ENCODE measurements at places on chromosomes 16 and 17.

- peak; percentile 58 for DNase-seq
These were observed 6.4 kb downstream of the LIMD2 start for GRCh38 chr17:63693411-63694113.

GRCh38 chr16:19804538-19805323 lies 79.9 kb downstream of the GPRC5B start:
- DNase-seq = peak; percentile 82

DNA sequence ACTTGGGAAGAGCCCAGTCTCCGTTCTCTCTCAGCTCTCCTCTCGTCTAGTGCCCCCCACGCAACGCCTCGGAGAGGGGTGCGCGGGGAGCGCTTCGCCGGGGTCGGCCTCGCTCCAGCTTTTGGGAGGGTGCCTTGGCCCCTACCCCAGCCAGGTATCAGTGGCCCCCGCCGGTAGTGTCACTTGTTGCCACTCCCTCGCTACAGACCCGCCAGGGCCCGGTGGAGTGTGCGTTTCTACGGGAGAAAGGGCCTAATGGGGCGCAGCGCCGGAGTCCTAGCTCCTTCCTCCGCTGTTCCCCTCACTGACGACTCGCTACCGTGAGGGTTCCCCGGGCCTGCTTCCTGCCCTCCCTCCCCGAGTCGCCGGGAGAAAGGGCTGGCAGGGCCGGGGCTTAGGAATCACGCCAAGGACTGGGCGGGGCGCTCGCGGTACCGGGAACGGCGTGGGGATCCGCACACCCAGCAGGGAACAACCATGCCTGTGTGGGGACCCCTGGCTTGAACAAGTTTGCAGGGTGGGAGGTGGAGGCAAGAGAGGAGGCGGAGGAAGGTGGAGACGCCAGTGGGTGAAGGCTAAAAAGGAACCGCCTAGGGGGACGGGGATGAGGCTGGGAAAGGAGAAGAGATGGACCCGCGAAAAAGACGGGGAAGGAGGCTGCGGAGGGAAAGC lies 997 bp upstream of the CDH11 start:
- DNase-seq = no peak

DNA sequence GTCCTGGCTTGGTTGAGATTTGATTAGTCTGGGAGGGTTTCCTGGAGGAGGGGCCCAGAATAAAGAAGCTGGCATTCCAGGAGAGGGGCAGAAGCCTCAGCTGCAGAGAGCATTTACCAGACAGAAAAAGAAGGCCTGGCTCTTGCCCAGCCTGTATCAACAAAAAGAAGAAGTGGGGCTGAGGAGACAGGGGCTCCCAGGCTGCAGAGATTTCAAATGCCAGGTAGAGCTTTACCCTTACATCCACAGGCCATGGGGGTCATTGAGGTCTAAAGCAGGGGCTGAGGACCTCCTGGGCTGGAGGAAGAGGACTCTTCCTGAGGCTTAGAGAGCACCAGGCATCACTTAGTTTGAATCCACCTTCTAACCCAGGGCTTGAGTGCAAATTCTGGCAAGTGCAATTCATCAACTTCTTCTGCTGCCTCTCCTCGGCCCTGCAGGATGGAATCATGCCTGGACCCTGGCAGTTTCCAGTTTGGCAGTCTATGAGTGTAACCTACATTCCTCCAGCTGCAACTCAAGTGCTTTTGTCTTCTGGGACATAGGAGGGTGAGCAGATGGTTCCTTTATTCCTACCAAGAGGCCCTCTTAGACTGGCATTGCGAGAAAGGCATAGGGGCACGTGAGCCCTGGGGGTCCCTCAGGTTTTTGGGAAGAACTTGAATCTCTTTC lies 15.3 kb downstream of the CA7 start:
- DNase-seq = no peak

GRCh38 chr16:86322283-86322682 lies 188.0 kb upstream of the FOXF1 start:
- DNase-seq = no peak

DNA sequence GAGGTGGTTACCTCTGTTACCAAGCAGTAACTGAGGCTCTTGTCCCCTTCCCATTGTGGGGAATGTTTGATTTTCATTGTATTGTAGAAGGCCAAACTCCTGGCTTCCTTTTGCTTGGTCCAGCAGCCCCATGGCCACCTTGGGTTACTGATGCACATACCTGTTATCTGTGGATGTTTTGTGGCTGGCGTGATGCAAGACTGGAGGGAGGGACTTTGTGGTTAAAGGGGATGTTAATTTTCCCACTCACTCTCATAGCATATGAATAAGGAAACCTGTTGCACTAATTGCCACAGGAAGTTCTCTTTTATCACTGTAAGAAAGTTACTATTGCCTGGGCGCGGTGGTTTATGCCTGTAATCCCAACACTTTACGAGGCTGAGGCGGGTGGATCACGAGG lies 168.6 kb upstream of the HS3ST4 start:
- DNase-seq = no peak

GRCh38 chr17:48611681-48612455 lies 1.1 kb upstream of the HOXB7 start:
- peak; percentile 72 for DNase-seq

DNA sequence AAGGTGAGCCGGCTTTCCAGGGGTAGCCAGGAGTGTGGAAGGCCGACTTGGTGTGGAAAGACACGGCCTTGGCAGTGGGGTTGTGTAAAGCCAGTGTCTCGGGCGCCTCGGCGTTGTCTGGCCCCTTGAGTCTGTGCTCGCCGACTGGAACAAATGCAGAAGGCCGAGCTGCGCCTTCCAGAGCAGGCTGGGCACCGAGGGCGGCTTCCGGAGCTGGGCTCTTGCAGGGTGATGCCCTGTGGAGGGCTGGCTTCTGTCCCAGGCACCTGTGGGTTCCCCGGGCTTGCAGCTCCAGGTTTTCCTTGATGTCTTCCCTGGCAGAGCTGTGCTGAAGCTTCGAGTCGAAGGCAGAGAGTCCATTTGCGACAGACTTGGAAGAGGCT lies 8.0 kb downstream of the ZNF750 start:
- no peak for DNase-seq

GRCh38 chr17:20920095-20920814 lies 122.6 kb downstream of the USP22 start:
- peak; percentile 29 for DNase-seq

DNA sequence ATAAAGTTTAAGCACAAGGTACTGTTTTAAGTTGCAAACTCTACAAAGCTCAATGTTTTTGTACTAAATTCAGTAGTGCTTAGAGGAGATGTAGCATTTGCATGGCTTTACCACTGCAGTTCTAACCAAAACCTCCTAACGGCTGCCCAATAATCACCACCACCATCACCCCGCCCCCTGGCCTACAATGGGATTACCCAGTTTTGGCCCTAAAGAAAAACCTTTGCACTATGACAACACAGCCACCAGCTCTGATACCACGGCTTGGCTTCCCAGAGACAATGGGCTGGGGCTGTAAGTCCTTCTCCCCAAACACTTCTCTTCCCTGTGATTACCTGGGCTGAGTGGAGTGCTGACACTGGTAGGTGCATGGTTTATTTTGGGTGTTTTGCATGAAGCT lies 58.4 kb upstream of the MTMR4 start:
- DNase-seq = no peak

DNA sequence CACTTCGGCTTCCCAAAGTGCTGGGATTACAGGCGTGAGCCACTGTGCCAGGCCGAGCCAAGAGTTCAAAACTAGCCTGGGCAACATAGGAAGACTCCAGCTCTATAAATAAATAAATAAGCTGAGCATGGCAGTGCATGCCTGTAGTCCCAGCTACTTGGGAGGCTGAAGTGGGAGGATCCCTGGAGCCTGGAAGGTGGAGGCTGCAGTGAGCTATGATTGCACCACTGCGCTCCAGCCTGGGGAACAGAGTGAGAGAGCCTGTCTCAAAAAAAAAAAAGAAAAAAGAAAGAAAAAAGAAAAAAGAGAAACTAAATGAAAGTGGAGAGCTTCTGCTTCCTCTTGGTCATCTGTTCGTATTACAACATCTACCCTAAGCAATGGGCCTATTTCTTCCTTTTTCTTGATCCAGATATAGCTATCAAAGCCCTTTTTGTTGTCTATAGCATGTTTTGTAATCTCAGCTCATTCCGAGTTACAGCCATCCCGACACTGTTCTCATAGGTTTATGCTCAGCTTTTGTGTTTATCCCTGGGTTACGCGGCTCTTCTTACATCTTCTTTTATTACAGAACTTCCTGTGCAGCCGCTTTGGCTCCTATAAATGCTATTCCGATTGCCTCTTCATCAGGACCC lies 14.1 kb upstream of the MAPK3 start:
- no peak for DNase-seq

DNA sequence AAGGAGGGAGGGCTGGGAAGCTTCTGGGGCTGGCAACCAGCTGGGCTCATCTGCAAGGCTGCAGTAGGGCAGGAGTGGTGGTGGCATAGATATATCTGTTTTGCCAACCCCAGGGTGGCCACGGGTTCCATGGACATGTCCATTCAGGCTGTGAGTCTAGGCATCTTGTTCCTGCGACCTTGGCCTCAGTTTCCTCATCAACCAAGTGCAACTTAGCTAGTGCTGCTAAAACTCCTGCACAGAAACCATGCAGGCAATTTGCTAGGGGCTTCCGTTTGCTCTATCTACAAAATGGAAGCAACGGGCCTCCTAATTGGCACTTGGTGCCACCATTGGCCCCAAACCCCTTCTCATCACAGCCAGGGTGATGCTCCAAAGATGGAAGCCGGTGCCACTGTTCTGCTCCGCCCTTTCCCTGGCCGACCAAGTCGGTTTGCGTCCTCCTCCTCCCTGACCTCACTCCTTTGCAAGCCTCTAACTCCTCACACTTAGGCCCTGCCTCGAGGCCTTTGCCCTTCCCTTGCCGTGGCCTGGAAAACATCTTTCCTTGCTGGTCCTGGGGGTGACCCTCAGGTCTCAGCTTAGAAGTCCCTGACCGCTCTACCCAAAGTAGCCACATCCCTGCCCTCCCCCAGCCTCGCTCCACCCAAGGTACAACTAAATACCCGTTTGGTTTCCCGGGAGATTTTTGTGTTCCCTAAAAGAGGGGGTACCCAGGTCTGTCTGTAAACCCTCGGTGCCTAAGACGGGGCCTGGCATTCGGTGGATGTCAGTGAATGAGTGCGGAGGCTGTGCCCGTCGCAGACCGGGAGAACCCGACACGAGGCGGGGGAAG lies 1.2 kb downstream of the SREBF1 start:
- DNase-seq = no peak

DNA sequence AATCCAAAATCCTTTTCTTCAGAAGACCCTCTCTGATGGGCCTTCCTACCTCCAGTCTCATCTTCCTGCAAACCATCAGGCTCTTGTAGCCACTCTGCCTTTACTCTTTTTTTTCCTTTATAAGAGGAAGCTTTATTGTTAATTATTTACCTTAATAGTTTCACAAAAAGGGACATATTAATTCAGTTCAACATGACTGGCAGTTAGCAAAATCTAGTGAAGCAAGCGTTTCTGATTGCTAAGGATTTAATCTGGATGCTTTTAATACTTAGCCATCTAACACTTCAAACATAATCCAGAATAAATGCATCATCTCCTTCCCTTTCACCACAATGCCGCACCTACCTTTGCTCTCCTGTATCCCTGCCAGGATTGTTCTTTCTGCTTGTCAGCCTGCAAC lies 62.0 kb downstream of the SPACA3 start:
- DNase-seq = no peak

GRCh38 chr17:79630821-79631639 lies 20.2 kb upstream of the RBFOX3 start:
- no peak for DNase-seq

DNA sequence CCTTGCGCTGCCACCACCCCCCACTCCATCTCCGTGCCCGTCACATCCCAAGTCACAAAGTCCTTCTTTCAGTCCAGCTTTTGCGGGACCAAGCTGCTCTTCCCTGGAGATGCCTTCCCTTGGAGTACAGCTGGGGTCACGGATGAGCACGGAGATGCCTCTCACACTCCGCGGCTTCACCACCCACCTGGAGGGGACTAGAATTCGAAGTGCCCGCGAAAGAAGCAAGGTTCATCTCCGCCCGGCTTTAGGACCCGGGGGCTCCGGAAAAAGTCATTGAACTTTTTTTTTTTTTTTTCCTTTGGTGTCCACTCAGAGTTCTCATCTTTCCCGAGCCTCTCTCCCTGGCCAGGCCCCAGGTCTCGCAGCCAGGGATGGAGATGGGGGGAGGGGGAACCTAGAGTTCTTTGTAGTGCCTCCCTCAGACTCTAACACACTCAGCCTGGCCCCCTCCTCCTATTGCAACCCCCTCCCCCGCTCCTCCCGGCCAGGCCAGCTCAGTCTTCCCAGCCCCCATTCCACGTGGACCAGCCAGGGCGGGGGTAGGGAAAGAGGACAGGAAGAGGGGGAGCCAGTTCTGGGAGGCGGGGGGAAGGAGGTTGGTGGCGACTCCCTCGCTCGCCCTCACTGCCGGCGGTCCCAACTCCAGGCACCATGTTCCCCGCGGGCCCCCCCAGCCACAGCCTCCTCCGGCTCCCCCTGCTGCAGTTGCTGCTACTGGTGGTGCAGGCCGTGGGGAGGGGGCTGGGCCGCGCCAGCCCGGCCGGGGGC lies at the start of gene FKBP10:
TSS of gene FKBP10 (plus strand) at position 624 of the 771 bp plus-strand sequence. CDS start at position 655, 31 bp downstream.
- peak; percentile 79 for DNase-seq

GRCh38 chr17:1999557-2000251 lies 25.4 kb downstream of the RTN4RL1 start:
- no peak for DNase-seq

GRCh38 chr16:82641336-82641984 lies 14.7 kb downstream of the CDH13 start:
- DNase-seq = no peak

- DNase-seq = no peak
These were observed 12.5 kb downstream of the CCDC92B start for GRCh38 chr17:2736956-2737355.

- DNase-seq = no peak
These were observed 13.1 kb upstream of the TRAP1 start for GRCh38 chr16:3730161-3731125.

DNA sequence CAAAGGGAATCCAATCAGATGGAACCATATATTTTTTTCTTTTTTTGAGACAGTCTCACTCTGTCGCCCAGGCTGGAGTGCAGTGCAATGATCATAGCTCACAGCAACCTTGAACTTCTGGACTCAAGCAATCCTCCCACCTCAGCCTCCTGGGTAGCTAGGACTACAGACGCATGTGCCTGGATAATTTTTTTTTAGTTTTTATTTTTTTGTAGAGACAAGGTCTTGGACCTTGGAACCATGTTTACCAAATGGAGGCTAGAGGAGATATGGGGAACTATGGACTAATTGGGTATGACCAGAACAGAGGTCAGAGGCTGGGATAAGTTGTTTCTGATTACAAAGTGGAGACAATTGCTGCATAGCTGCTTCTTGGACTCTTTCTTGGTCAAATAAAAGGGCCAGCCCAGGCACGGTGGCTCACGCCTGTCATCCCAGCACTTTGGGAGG lies 41.2 kb upstream of the ADCY9 start:
- DNase-seq = no peak

- no peak for DNase-seq
These were observed 28.4 kb upstream of the EIF1 start for GRCh38 chr17:41660221-41660711.
